ENCODE measurements at places on chromosomes 2 and 18.

GRCh38 chr18:27184115-27185024 lies 738 bp downstream of the CHST9 start:
- no peak for DNase-seq

DNA sequence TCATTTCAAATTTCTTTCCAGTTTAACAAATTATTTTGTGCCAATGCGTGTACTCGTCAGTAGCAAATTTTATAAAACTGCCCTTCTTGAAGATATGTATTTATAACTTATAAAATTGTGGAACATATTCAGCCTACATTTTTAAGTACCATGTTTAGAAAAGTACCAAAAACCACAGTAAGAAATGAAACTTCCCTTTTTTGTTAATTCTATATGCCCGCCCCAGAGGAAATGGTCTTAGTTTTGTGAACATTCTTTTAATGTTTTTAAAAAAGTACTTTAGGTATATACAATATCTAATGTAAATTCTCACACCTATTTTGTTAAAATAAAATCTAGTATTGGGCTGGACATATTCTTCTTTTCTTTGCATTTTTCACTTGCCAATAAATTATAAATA lies 1.2 kb downstream of the UGT1A9 start:
- no peak for DNase-seq

GRCh38 chr2:128753800-128754199 lies 435.1 kb upstream of the HS6ST1 start:
- DNase-seq = no peak

DNA sequence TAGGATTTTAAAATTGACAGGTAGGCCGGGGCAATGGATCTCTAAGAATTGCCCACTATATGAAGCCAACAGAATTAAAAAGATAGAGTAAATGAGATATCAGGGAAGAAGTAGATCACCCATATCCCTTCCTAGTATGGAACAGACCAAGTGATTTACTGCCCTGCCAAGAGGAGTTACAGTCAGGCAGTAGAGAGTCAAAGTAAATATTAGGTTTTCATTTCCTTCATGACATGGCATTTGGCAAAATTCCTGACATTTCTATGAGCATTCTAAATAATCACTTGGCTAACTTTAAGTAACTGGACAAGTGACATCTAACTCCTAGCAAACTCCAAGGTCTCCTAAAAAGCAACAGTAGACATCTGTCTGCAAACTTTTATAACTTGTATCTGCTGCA lies 33.5 kb downstream of the GALNT5 start:
- DNase-seq = no peak

- no peak for DNase-seq
Observed at GRCh38 chr2:57461624-57462023, 585.0 kb upstream of the VRK2 start.

DNA sequence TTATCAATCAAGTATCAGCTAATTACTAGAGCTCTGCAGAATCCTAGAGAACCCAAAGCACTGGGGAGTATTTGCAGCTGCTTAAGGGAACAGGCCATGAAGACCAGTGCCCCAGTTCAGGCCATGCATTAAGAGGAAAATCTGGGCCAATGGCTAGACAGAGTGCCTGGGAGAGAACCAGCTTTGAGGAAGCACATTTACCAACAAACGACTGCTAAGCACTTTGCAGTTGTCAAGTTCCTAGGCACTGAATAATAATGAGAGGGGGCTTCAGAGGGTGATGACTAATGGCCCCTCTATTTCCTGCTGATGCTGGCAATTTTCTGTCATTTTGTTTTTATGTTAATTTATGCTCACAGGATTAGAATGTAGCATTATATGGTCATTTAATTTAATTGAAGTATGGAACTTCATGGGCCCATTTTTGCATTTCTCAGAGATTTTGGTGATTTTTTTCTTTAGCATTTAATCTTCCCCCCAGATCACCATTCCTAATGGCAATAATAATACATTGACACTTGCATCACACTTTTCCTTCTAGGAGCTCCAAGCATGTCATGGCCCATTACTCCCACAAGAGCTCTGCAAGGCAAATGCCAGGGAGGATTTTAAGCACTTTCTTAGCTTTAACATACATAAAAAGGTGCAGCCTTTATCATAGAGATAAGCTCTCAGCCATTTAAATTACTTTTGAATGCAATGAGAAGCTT lies 147.7 kb upstream of the SPATS2L start:
- no peak for DNase-seq

- DNase-seq = no peak
Observed at GRCh38 chr2:230885463-230886130, 20.9 kb downstream of the ITM2C start.

DNA sequence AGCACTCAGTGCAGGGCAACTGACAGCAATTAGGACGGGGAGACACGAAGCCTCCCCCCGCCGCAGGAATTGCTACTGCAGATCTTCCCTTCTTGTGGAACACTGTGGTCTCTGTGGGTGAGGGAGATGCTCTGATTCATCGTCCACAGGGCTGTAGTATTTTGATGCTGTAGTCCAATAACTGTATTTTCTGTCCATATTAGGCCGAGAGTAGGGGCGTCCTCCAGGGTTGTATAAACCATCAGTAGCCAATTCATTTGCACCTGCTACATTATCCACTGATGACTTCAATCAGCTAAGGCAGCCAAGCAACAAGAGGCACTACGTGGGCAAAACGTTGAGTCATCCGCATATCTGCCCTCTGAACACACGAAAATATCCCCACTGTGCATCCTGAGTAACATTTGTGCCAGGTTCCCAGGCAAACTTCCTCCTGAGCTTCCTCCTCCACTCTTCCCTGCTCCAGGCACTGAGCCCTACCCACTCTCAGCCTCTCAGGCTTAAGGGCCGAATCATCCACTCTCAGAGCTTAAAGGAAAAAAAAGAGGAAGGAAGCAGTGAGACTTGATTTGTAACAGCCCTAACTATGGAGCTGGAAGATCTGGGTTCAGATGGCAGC lies 62.1 kb downstream of the LBH start:
- DNase-seq = no peak

GRCh38 chr2:24721470-24721869 lies 71.7 kb downstream of the PTRHD1 start:
- no peak for DNase-seq

DNA sequence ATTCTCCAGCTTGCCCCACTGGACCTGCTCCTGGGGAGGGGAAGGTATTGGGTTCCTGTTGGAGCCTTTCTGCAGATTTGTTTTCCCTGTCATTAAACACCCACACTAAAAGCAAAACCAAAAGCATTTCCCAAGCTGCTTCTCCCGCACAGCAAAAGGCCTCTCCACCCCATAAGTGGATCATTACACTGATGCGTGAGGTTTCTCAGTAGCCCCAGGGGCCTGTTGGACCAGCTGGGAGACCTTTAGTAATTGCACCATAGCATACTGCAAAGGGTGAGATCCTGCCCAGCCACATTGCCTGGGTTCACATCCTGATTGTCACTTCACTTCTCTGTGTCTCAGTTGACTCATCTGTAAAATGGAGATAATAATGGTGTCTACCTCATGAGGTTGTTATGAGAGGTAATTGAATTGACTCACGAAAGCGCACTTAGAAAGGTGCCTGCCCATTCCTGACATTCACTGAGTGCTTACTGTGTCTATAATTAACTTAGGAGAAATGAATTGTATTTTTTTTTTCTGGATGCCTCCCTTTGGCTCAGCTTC lies 43.9 kb downstream of the TOGARAM2 start:
- DNase-seq = no peak

DNA sequence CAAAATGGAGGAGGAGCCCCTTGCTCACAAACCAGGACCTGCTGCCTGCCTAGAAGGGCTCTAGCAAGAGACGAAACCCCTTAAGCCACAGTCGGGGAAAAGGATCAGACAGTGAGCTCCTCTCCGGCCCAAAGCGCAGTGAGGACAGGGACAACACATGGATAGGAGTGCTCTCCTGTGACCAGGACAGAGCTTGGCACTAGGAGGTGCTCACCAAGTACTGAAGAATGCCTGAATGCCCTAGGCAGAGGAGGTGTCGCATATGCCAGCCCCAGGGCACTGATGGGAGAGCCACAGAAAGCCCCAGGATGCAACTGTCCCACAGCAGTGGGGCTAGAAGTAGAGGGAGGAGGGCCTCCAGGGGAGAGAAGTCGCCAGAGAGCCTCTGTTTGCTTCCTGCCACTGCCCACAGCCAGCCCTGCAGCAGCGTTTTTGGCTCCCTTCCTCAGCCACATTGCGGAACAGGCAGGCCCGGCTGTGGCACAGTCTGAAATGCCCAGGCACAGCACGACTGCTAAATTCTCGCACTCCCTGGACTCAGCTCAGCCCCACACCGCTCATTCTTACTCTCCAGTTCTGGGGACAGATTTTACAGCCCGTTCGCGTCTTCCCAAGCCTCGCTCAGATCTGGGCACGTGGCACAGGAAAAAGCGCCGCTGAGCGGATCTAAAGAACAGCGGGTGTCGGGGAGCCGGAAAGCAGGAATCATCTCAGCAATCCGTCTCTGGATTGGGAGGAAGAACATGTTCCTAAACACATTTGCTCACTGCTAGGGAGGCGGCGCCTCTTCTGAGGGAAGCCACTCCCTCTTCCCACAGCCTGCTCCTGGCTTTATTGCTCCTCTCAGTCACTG lies 98.7 kb upstream of the POU3F3 start:
- no peak for DNase-seq

DNA sequence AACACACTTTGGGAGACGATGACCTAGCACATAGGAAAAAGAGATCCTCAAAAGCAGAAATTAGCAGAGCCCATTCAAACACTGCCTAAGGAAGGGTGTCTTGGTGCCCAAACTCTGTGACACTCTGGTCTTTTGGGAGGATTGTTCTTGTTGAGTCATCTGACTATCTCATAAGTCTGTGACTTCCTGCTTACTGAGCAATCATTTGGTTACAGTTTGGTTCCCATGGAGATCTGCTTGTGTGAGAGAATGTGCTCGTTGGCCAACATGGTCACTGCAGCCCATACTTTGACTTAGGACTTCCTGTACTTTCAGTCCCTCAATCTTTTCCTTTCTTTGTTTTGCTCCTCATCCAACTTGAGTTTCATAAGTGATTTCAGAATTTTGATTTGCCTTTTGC lies 602.9 kb downstream of the NYAP2 start:
- no peak for DNase-seq

DNA sequence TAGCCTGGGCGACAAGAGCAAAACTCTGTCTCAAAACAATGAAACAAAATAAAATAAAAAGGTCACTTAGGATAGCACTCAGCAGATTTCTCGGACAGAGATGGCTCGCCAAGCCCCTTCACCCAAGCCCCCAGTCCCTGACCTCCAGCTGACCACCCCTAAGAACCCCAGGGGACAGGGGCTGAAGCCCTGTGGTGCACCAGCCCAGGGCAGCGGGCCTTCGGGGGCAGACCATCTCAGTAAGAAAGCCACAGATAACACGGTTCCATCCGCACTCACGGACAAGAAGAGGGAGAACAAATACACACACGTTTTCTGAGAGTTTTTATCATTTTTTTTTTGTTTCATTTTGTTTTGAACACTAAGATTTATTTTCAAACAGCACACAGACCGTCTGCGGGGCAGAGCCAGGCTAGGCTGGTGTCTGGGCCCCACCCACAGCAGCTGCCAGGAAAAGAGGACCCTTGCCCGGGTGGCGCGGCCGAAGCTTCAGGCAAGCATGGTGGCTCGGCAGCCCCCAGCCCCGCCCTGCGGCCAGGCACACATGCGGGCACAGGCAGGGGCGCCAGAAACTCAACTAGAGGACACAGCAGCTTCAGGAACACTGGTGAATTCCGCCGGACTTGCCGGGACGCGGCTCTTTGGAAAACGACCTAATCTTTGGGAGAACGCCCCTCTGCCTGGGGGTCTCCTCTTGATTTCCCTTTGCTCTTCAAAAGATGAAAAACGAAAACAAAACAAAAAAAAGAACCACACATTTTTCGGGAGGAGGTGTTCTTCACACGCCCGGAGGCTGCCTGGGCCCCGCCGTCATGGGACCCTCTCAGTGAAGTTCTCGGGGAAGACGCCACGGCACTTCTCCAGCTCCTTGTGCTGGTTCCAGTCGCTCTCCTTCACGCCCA lies 59.0 kb downstream of the BIN1 start:
- DNase-seq = no peak

GRCh38 chr2:188243381-188243780 lies 48.3 kb upstream of the GULP1 start:
- DNase-seq = no peak

DNA sequence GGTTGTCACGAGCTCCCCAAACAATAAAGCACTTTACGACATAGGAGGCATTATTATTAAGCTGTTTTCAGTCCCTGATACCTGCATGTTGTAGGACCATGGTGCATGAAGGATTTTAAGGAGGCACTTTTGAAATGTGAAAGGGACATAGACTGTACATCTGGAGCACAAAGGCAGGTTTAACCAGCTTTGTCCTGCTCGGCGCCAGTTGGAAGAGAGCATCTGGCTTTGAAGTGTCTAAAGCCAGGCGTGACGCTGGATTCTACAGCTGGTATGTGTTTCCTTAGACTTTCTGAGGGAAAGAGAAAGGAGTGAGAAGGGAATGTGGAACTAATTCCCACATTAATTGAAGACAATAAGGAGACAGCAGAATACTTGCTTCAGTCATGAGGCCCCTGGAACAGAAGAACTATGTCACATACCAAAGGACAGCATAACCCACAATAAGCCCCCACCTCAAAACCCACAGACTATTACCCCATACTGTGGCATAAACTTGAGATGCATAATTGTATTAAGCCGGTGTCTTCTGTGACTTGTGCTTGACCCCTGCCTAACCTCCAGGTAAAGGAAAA lies 381.0 kb upstream of the MEX3C start:
- DNase-seq = no peak

GRCh38 chr2:63678085-63678484 lies 89.3 kb downstream of the MDH1 start:
- no peak for DNase-seq

GRCh38 chr2:9286554-9287399 lies 80.2 kb downstream of the ASAP2 start:
- no peak for DNase-seq

GRCh38 chr2:128591022-128591860 lies 272.6 kb upstream of the HS6ST1 start:
- DNase-seq = no peak

DNA sequence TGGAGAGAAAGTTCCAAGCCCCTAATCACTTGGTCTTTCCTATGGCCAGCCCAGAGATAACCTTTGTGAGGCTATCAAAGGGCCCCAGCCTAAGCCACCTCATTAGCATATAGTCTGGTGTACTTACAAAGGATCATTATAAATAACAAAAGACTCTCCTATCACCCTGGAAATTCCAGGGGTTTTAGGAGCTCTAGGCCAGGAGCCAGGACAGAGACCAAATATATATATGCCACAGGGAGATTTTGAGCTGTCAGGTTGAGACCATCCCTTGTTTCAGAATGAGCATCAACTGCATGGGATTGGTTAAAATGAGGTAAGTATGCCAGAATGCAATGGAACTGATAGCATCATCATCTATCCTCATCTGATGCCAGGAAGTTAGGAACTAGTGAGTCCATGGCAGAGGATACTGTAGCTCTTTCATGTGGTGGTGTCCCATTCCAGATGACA lies 32.1 kb upstream of the CHRNA1 start:
- DNase-seq = no peak

DNA sequence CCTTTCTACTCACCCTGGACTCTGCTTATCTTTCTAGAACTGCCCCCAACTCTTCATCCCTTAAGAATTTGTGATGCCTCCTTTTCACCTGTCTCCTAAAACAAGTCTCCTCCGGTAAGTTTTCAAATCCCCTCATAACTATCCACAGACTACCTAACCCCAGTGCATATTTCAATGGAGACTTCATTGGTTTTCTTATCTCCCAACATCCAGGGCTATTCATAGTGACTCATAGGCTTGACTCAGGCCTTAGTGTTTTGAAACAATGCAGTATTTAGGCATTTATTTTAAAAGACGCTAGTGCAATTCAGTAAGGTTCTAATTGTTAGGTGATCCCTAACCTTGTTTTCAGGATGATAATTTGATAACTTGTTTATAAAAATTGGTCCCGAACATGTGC lies 399.2 kb downstream of the CPS1 start:
- DNase-seq = no peak

All from T-cell (primary cell).